ENCODE measurements at places on chromosomes 2 and 18.

DNA sequence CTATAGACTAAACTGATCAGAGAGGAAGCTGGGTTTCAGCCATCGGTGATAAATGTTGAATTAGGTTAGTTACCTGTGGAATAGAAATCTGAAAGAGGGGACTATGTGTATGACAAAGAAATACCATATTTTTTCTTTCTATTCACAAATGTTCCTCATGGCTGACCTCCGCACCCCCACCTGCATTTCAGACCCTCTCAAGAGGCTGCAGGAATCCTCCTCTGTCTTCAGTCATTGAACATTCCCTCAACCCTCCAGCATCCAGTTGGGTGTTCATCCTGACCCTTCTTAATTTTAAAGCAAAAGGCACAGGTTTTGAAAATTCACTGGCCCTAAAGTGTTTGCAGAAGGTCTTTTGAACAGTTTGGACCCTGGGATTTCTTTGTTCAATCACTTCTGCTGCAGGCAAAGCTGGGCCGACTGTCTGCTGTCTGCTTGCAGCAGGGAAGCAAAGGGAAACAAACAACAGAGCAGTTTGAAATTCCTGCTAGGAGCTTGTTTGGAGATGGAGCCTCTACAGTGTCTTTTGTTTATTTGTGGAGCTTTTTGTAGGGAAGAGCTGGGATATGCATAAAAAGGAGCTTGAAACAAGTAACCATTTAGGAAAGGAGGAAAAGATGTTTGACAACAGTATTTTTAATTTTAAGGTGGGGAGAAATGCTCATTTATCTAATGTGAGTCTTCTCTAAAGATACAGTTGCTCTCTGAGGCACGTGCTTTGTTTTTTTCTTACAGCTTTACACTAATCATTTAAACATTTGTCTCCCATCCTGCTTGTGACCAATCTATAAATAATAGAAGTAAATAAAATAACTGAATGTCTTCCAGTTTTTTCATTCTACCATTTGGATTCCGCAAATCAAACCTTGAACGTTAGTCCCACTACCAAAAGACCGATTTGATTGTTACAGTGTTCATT lies 213.3 kb upstream of the MMADHC start:
- no peaks in the 10 kb centered on the region for H3K27me3 ChIP-seq
- DNase-seq, result no peak
- no peak overlapping the region for H3K4me3 ChIP-seq
- H3K36me3 ChIP-seq, result no peaks in the 10 kb centered on the region
- peaks cover 31% of the 10 kb centered on the region for H3K4me1 ChIP-seq

- DNase-seq, result no peak
- H3K27me3 ChIP-seq, result no peaks in the 10 kb centered on the region
- no peak overlapping the region for H3K4me3 ChIP-seq
- H3K4me1 ChIP-seq, result peaks cover 7% of the 10 kb centered on the region
- H3K36me3 ChIP-seq, result peaks cover 10% of the 10 kb centered on the region
These were observed 25.1 kb downstream of the TRAF3IP1 start for GRCh38 chr2:238345297-238345968.

GRCh38 chr2:54240515-54241469 lies 15.2 kb downstream of the TSPYL6 start:
- DNase-seq, result no peak
- H3K27ac ChIP-seq, result no peak overlapping the region
- no peak overlapping the region for H3K4me3 ChIP-seq

DNA sequence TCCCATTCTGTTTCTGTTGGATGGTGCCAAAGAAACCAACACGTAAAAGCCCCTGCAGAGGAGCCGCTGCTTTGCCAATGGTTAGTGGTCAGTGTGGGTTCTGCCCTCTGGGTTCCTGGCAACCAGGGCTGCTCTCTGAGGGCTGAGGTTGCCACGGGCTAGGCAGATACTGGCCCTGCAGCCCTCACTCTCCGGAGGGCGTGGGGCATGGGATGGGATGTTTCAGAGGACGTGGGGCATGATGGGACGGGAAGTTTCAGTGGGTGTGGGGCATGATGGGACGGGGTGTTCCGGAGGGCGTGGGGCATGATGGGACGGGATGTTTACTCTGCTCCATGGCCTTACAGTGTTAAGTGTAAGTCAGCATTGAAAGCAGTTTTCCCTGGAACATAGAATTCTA lies 34.2 kb downstream of the ADI1 start:
- peaks cover 3% of the 10 kb centered on the region for H3K4me1 ChIP-seq
- H3K36me3 ChIP-seq, result peaks cover 19% of the 10 kb centered on the region
- H3K4me3 ChIP-seq, result no peak overlapping the region
- no peak for DNase-seq

- peak; percentile 51 for DNase-seq
- H3K27ac ChIP-seq, result peak overlapping the region; percentile 28
- no peak overlapping the region for H3K4me3 ChIP-seq
- no peaks in the 10 kb centered on the region for H3K27me3 ChIP-seq
- peaks cover 13% of the 10 kb centered on the region for H3K4me1 ChIP-seq
These were observed 1.6 kb upstream of the PSTPIP2 start for GRCh38 chr18:46073474-46074331.

- no peaks in the 10 kb centered on the region for H3K36me3 ChIP-seq
- peaks cover 7% of the 10 kb centered on the region for H3K4me1 ChIP-seq
- DNase-seq, result no peak
- peak overlapping the region; percentile 66 for H3K4me3 ChIP-seq
- H3K27ac ChIP-seq, result no peak overlapping the region
These were observed 24.1 kb upstream of the KANSL1L start for GRCh38 chr2:210195101-210195852.

DNA sequence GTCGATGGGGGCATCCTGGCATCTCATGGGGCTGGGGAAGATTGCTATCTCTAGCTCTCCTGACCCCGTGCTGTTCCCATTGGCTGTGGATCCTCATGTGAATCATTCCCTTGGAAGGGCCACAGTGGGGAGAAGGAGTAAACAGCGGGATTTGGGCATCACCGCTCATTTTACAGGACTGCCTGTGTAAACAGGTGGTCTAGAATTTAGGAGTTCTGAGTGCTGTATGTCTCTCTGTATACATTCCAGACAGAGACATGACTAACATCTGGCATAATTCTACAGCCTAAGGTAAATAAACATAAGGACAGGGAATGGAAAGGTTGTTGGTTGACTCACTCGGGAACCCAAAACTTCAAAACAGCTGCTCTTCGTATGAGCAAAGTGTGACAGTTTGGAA lies 92.7 kb downstream of the COPS8 start:
- H3K4me1 ChIP-seq, result peaks cover 13% of the 10 kb centered on the region
- H3K27ac ChIP-seq, result no peak overlapping the region
- H3K4me3 ChIP-seq, result no peak overlapping the region
- H3K36me3 ChIP-seq, result peaks cover 6% of the 10 kb centered on the region
- no peak for DNase-seq

DNA sequence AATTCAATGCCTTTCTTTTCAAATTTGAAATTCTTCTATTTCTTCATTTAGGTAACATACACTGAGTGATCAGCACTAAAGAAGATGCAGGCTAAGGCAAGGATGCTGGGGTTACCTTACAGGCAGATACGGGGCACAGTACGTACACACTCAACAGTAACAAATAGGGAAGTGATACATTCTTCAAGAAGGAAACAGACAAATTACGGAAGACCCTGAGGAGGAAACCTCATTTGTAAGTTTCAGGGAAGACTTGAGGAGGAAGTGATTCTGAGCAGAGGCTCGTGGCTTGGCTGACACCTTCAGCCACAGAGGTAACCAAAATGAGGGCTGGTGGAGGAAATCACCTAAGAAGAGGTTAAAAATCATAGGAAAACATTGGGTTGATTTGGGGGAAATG lies 1108.3 kb upstream of the KLHL29 start:
- no peak overlapping the region for H3K4me3 ChIP-seq
- H3K4me1 ChIP-seq, result peaks cover 18% of the 10 kb centered on the region
- no peak overlapping the region for H3K27ac ChIP-seq
- no peaks in the 10 kb centered on the region for H3K36me3 ChIP-seq
- no peak for DNase-seq

Measured in mesothelial cell of epicardium (in vitro differentiated cells).